ENCODE measurements at places on chromosomes 13 and 19.

GRCh38 chr13:105971738-105972137, 563.7 kb downstream of the EFNB2 start:
- peak; percentile 48 for ATAC-seq

- no peak for ATAC-seq
Measured at GRCh38 chr13:26475176-26476110, 82.0 kb upstream of the WASF3 start.

DNA sequence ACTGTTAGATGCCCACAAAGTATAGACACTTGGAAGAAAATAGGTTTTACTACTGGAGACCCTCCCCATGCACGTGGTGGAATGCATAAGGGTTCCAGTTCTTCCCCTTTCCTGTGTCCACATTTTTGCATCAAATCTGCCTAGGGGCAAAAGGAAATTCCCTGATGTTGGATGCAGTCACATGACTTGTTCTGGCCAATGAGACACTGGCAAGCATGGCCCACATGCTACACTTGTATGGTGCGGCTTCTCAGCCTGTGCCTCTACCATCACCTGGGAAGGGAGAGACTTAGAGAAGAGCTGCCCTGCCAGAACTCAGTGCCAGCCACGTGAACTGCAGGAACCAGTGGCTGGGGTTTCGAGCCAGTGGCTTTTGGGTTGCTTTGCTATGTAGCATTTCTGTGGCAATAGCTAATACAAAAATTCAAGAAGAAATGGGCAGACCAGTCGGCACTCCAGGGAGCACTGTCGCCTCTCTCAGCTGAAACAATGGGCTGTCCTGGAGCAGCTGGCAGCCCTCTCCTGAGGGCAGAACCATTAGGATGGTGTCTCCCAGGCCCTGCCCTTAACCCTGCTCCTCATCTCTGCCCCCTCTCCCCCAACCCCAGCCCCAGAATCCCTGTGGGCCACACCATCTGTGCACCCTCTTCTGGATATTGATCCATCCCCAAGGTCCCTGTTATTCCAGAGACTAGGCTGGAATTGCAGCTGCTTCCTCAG, 634.0 kb downstream of the UQCRFS1 start:
- no peak for ATAC-seq

- no peak for ATAC-seq
Measured at GRCh38 chr13:44768775-44769581, 192.8 kb upstream of the TSC22D1 start.

DNA sequence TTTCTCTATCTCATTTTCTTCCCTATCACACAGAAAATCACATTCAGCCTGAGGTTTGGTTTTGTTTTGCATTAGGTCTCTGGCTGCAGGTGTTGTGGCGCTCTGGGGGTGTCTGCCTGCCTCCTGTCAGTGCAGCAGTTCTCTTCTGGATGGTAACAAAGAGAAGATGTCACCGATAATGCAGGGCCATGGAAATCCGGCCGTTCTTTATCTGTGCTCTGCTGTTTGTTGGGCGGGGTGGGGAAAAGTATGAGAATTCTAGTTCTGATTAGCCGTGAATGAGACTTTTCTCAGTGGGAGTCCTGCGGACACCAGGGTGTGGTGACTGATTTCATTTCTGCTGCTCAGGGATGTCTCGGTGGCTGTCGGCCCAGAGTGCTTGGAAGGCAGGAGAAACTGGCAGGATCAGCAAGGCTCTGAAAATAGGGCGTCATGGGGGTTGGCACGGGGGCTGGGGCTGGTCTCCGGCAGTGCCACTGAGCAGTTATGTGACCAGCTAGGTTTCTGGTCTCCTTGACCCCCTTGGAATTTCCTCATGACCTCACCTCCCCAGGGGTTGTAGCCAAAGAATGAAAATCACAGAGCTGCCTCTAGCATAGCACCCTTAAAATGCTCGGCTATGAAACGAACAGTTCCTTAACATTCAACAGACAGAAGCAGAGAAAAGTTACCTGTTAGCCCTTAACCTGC, 5.0 kb downstream of the RNF113B start:
- ATAC-seq = peak; percentile 61

GRCh38 chr13:41470196-41470595, 12.8 kb downstream of the RGCC start:
- ATAC-seq = no peak

DNA sequence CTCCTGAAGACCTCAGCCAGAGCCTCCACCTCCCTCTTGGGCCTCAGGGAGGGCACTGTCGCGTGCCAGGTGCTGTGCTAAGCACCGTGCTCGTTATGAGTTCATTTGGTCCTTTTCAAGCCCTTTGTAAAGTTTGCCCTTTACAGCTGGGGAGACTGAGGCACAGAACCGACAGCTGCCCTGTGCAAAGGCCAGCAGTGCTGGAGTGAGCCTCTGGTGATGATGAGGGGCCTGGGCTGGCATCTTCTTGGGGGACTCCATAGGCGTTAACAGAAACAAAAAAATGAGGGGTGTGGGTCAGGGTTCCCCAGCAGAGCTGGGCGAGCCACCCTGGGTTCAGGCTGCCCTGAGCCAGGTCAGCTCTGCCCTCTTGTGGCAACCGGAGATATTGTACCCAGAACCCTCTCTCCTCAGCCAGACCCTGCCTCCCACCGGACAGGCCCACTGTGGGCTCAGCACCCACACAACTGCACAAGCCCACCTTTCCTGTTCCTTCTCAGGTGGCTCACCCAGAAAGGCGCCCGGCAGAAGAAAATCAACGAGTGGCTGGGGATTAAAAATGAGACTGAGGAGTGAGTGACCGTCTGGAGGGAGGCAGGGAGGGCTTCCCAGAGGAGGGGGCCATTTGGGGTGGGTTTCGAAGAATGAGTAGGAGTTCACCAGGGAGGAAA, 5.5 kb upstream of the IFI30 start:
- ATAC-seq = peak; percentile 57

DNA sequence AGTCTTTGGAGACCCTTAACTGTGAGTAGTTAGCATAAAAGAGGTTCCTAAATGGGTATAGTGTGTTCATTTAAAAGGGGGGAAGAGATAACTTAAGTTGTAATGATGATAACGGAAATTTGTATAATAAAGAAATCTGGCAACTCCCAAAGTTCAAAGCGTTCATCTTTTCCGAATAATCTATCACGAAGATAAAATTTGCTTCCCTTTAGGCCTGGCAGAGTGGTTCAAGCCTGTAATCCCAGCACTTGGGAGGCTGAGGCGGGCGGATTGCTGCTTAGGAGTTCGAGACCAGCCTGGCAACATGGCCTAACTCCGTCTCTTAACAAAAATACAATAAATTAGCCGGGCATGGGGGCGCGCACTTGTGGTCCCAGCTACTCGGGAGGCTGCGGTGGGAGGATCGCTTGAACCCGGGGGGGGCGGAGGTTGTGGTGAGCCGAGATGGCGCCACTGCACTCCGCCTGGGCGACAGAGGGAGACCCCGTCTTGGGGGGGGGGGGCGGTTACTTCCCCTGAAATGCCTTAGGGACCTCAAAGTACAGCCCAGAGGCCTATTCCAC, 934 bp downstream of the N4BP2L2 start:
- peak; percentile 11 for ATAC-seq

GRCh38 chr19:10454267-10454666, 33.9 kb downstream of the PDE4A start:
- ATAC-seq = peak; percentile 42

DNA sequence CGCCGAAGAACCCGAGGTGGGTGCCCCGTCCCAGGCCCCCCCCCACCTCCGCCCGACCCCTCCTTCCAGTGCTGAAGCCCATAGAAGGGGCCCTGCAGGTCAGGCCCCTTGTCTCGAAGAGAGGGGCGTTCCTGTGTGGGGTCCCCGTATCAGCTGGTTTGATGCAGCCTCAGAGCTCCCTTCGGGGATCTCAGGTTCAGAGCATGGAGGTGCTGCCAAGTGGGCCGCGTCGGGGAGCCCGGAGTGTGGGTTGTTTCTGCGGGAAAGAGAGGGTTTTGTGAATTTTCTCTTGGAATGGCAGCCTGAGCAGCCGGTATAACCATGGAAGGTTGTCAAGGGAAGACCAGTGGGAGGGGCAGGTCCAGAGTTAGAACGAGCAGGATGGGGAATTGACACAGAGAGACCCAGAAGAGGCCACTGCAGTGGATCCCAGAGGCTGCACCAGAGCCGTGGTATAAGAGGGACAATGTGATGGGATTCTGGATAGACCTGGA, 384 bp downstream of the TRAPPC2B start:
- ATAC-seq = no peak

DNA sequence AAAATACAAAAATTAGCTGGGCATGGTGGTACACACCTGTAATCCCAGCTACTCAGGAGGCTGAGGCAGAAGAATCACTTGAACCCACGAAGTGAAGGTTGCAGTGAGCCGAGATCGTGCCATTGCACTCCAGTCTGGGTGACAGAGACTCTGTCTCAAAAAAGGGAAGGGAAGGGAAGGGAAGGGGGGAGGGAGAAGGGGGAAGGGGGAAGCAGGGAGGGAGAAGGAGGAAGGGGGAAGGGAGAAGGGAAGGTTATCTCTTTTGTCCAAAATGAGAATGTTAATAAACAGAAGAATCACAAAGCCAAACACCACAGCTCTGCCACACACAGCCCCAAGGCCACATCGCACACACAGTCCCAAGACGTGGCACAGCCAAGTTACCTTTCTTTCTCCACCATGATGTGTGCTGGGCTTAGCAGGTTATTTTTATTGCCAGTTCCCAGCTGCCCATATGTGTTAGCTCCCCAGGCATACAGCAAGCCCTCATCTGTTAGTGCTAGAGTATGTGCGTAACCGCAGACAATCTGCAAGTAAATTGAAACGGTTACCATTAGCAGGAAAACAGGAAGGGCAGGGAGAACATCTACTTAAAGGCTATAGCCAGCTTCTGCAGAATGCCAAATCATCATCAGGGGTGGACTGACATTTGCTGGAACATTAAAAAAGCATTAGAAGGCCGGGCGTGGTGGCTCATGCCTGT, 34.3 kb downstream of the RCBTB1 start:
- no peak for ATAC-seq

DNA sequence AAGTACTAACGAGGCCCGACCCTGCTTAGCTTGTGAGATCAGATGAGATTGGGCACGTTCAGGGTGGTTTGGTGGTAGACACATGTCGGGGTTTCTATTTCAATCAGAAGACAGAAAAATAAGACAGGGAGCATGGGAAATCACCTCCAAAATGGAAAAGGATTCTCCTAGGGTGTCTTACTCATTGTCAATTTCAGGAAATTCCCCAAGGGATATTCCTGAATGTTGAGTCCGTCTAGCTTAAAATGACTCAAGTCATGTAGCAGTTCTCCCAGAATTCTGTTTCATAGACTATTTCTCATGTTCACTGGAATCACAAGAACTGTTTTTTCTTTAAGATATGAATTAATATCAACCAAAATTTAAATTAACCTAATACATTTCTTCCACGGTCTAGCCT, 380.1 kb downstream of the EFNB2 start:
- ATAC-seq = no peak

DNA sequence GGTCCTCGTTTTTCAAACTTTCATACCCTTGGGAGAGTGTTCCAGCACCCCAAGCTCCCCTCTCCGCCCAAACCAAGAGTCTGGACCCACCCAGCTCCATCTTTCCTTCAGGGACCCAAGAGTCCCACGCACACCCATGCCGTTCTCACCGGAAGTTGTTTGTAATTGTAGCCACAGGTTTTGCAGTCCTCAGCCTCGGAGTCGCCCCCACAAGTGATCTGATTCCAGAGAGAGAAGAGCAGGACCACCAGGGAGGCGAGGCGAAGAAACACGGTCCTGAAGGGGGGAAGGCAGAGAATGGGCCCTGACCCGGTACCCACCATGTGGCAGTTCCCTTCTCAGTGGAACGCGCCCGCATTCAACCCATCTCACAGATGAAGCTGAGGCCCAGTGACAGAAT, 3.4 kb upstream of the LENG1 start:
- no peak for ATAC-seq

GRCh38 chr13:109577191-109577700, 209.1 kb downstream of the IRS2 start:
- ATAC-seq = no peak

- ATAC-seq = no peak
Measured at GRCh38 chr13:41029629-41030028, 10.5 kb upstream of the ELF1 start.

Data from motor neuron (in vitro differentiated cells).